ENCODE measurements at places on chromosomes 11 and 22.

GRCh38 chr11:1483445-1483961 is 3.1 kb downstream of the MOB2 start:
- H3K27me3 ChIP-seq: no peaks in the 10 kb centered on the region
- no peak overlapping the region for H3K4me3 ChIP-seq
- DNase-seq: no peak
- H3K4me1 ChIP-seq: peaks cover 18% of the 10 kb centered on the region
- H3K36me3 ChIP-seq: peaks cover 2% of the 10 kb centered on the region

DNA sequence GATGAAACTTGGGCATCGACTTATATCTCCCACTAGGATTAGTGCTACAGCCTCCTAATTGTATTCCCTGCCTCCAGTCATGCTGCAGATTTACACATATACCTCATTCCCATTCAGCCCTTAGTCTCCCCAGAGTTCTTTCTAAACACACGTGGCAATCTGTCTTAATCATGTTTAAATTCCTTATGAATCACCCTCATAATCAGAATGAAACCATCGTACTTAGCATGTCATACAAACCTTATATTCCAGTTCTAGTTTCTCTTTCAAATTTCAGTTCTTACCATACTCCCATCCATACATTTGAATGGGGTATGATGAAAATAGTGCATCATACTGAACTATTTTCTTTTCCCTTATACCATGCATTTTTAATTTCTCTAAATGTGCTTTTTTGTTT is 6.0 kb upstream of the OR10A2 start:
- peaks cover 5% of the 10 kb centered on the region for H3K4me1 ChIP-seq
- DNase-seq: no peak
- peaks cover 6% of the 10 kb centered on the region for H3K36me3 ChIP-seq

DNA sequence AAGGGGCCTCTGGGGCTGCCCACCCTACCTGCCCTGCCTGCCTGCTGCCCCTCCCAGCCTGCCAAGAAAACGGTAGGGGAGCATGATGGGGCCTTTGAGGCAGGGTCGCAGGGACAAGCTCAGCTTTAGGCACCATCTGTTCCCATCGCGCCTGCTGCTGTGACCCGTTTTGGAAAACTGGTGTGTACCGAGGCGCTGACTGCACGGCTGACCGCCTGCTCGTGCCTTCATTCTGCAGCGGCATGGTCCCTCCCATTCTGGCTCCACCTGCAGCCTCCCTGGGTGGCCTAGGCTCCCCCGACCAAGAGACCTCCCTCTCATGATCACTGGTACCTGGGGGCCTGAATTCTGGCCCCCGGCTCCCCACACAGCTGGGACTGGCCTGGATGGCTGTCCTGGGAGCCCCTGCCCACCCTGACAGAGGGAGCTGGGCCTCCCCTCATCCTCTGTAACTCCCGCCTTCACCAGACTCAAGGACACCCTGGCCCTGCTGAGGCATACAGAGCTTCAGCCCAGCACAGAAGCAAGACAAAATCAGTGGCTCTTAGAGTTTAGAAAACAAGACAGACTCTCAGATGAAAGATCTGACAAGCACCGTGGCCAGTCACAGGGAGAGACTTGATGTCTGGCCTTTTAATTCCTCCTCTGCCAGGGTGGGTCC is 6.5 kb upstream of the MYRF start:
- H3K36me3 ChIP-seq: peaks cover 1% of the 10 kb centered on the region
- H3K4me1 ChIP-seq: peaks cover under 1% of the 10 kb centered on the region
- H3K27ac ChIP-seq: no peak overlapping the region
- no peak for DNase-seq
- H3K4me3 ChIP-seq: no peak overlapping the region
- peaks cover 9% of the 10 kb centered on the region for H3K27me3 ChIP-seq

DNA sequence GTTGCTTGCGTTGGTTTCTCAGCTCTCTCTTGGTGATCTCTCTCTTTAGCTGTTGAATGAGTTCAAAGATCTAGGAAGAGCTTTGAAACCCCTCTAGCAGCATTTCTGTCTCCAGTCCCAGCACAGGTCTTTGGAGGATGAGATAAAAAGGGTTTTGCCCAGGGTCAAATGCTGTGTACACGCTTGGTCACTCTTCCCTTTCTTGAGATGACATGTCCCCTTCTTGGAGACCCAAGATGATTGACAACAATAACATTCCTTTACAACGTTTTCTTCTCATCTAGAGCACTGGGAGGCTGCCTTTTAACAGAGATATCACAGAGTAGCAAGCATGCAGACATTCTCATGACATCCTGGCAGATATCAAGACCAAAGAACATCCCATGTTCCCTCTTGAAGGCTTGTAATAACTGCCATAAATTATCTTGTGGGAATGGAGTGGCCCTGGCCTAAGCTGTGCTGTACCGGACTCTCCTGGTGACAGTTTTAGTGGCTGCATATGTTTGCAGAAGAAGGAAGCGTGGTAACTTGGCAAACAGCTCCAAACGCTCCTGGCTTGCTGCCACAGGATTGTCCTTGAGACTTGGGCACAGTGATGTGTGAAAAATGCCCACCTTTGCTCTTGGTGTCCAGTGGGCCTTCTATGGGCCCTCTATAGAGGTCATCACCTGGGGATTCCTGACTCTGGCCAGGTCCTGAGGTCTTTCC is 107.8 kb downstream of the PTPRJ start:
- H3K4me1 ChIP-seq: peaks cover 31% of the 10 kb centered on the region
- no peak overlapping the region for H3K27ac ChIP-seq
- no peaks in the 10 kb centered on the region for H3K27me3 ChIP-seq
- no peak overlapping the region for H3K4me3 ChIP-seq
- DNase-seq: no peak
- peaks cover 13% of the 10 kb centered on the region for H3K36me3 ChIP-seq

DNA sequence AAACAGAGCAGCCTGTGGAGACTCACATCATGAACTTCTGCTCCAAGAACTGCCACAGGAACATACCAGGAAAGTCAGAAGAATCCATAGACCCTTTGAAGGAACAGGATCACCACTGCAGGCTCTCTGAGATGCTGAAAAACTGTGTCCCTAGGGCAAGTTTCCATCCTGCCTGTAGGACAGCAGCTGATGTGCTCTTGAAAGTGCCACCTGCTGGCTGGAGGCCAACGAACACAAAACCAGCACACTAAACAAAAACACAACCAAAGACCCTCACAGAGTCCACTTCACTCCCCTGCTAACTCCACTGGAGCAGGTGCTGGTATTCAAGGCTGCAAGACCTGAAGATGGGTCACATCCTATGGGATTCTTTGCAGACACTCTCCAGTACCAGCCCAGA is 12.0 kb upstream of the NXPE1 start:
- H3K36me3 ChIP-seq: no peaks in the 10 kb centered on the region
- no peaks in the 10 kb centered on the region for H3K4me1 ChIP-seq
- DNase-seq: no peak
- H3K27ac ChIP-seq: no peak overlapping the region
- H3K27me3 ChIP-seq: peaks cover 1% of the 10 kb centered on the region

DNA sequence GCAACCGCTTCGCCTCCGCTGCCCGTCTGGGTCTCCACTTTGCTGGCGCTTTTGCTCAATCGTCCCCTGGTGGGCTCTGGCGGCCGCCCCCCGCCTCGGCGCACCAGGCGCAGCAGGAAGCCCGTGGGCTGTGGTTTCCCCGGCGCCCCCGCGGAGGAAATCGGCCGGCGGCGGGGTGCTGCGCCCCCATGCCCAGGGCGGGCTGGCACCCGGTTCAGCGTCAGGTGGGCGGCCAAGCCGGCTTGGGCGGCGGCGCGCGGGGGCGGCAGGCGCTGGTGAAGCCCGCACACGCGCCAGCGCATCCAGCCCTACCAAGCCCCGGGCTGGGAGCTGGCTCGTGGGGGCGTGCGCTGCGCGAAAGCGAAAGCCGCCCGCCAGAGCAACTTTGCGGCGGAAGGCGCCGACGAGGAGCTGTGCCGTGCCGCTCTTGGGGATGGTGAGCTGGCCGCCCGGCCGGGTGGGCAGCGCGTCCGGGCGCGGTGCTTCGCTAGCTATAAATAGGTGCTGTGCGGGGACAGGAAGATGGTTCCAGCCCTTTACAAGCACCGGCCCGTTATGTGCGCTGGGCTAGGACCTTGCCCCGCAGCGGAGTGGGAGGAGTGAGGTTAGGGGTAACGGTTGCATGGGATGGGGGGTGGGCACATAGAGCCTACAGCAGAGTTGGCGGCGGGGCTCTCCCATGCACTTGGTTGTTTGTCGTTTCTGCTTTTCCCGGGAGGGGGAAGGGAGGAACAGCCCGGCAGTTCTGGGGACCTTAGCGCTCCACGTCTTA is 25.0 kb upstream of the SUSD2 start:
- peaks cover 3% of the 10 kb centered on the region for H3K36me3 ChIP-seq
- peak; percentile 56 for DNase-seq
- peaks cover 49% of the 10 kb centered on the region for H3K4me1 ChIP-seq
- peak overlapping the region; percentile 86 for H3K27ac ChIP-seq

DNA sequence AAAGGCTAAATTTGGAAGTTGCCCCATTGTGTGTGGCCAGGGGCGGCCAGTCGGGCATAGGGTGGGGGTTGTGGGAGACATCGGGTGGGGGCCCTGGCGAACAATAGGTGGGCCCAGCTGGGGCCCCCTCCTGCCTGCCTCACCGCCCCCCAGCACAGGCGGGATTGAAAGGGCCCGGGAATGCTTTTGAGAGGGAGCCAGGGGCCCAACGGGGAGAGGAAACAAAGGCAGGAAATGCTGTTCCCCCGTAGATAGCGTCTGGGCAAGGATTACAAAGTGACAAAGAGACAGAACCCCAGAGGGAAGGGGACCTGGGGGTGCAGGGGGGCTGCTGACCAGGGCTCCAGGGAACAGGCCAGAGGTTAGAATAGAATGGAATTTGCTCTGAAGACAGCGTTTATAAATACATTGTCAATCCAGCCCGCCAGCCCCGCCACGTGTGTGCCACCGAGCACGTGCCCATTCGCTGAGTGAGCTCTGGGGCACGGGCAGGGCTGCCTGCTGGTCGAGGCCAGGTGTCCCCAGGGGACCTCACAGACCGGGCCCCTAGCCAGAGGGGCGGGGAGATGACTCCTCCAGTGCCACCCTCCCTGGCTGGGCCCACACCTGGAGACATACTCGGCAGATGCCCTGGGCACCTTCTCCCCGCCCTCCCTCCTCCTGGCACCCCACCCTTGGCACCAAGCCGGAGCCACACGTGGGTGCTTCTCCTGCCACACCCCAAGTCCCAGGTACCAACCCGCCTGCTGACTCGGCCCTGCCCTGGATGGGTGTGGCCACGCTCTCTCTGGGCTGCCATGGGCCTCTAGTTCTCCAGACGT is 9.7 kb downstream of the PDGFB start:
- no peak for DNase-seq
- no peak overlapping the region for H3K27ac ChIP-seq
- peaks cover 42% of the 10 kb centered on the region for H3K27me3 ChIP-seq

DNA sequence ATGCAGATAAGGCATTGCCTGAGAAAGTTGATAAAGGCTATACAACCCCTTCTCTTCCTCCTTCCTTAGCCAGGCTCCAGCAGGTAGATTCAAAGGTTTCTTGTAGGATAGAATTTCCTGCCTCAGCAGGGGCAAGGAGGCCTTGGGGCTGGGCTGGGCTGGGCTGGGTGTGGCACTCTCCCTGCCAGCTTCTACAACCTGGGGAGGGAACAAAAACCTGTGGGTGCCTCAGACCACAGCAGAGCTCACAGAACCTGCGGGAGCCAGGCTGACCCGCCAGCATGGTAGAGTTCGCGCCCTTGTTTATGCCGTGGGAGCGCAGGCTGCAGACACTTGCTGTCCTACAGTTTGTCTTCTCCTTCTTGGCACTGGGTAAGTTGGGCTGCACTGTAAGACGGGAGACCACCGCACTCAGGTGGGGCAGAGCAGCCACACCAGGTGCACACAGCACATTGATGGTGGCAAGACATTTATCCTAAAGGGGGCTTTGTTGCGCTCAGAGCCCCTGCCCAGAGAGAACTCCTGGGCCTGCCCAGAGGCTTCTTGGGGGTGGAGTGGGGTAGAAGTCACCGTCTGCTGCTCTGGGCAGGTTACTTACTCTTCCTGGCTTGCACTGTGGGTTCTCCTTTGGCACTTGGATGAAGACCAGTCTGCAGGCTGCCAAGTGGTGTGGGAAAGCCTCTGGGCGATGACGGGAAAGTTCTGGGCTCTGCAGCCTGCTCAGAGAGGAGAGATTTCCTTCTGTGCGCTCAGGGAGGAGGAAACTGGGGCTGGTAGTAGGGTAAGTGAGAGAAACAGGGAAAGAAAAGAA is at the start of gene MOGAT2:
MOGAT2 (plus strand) TSS at position 231 of the 811 bp plus-strand sequence; CDS start at position 282, 51 bp downstream.
- peaks cover 3% of the 10 kb centered on the region for H3K4me1 ChIP-seq
- H3K4me3 ChIP-seq: no peak within 1 kb of the TSS
- H3K27me3 ChIP-seq: peaks cover 6% of the 10 kb centered on the region
- H3K36me3 ChIP-seq: no peaks in the 10 kb centered on the region
- no peak for DNase-seq
- H3K27ac ChIP-seq: no peak within 1 kb of the TSS

- no peak overlapping the region for H3K27ac ChIP-seq
- no peaks in the 10 kb centered on the region for H3K27me3 ChIP-seq
- H3K36me3 ChIP-seq: no peaks in the 10 kb centered on the region
- no peaks in the 10 kb centered on the region for H3K4me1 ChIP-seq
- no peak overlapping the region for H3K4me3 ChIP-seq
Observed at GRCh38 chr11:82194521-82194920, 539.1 kb downstream of the FAM181B start.

- no peak overlapping the region for H3K27ac ChIP-seq
- peaks cover 25% of the 10 kb centered on the region for H3K27me3 ChIP-seq
- H3K4me3 ChIP-seq: no peak overlapping the region
- H3K36me3 ChIP-seq: no peaks in the 10 kb centered on the region
Observed at GRCh38 chr11:125429174-125429707, 66.8 kb downstream of the FEZ1 start.

GRCh38 chr11:76193219-76193618 is 13.1 kb downstream of the WNT11 start:
- no peaks in the 10 kb centered on the region for H3K36me3 ChIP-seq
- H3K27me3 ChIP-seq: peaks cover 2% of the 10 kb centered on the region
- H3K27ac ChIP-seq: no peak overlapping the region
- H3K4me1 ChIP-seq: no peaks in the 10 kb centered on the region

GRCh38 chr11:79493555-79494171 is 52.8 kb upstream of the TENM4 start:
- DNase-seq: peak; percentile 85
- H3K36me3 ChIP-seq: peaks cover 2% of the 10 kb centered on the region
- H3K27ac ChIP-seq: no peak overlapping the region
- peaks cover 9% of the 10 kb centered on the region for H3K27me3 ChIP-seq

GRCh38 chr11:86403458-86403857 is 28.8 kb downstream of the CCDC81 start:
- no peak for DNase-seq
- H3K27me3 ChIP-seq: no peaks in the 10 kb centered on the region
- no peak overlapping the region for H3K4me3 ChIP-seq
- peaks cover 3% of the 10 kb centered on the region for H3K4me1 ChIP-seq

DNA sequence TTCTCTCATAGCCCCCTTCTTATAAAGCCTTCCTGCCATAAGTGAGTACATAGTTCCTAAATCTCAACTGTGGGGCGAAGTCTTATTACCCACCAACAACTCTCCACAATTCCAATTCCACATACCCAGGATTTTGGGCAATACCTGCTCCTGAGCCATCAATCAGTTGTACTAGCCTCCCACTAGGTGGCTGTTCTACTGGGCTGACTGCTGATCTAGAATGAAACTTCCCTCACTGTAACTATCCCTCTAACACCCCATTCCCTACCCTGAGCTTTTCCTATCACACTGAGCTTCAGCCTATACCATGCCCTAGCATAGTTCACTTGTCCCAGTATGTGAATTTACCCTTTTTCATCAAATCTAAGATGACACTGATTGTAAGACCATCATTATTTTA is 52.5 kb downstream of the RRAS2 start:
- H3K27me3 ChIP-seq: no peaks in the 10 kb centered on the region
- DNase-seq: no peak
- H3K4me3 ChIP-seq: no peak overlapping the region
- H3K36me3 ChIP-seq: peaks cover 2% of the 10 kb centered on the region
- peaks cover 29% of the 10 kb centered on the region for H3K4me1 ChIP-seq

GRCh38 chr11:103266167-103266831 is 157.1 kb downstream of the DYNC2H1 start:
- peaks cover 8% of the 10 kb centered on the region for H3K36me3 ChIP-seq
- no peak overlapping the region for H3K27ac ChIP-seq
- no peak overlapping the region for H3K4me3 ChIP-seq
- no peak for DNase-seq
- H3K4me1 ChIP-seq: no peaks in the 10 kb centered on the region
